Muscle of leg (tissue), 16 donors: ENCODE measurements at places on chromosomes 7 and 10. TPM values are rescaled to one million over a fixed set of nuclear protein-coding genes. Genes with fewer than 3 reads are reported as not detected.

DNA sequence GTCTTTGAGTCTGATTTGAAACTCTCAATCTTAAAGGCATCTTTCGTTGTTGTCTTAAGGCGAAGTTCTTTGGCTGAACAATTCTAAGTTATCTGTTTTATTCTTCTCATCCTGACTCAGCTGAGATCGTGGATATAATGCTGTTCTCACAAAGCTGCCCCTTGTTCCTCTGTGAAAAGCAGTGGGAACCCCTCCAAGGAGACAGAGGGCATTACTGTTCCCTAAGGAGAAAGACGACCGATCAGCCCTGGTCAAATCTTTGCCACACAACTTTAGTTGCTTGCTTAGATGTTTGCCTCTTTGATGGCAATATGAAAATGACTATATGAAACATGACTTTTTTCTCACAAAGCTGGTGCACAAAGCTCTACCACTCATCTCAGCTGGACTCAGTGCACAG, 1016.7 kb downstream of the REEP3 start:
- H3K36me3 ChIP-seq = no peaks in the 10 kb centered on the region
- H3K4me3 ChIP-seq = no peak overlapping the region
- H3K27ac ChIP-seq = no peak overlapping the region
- no peaks in the 10 kb centered on the region for H3K27me3 ChIP-seq
- DNase-seq = no peak
- no peaks in the 10 kb centered on the region for H3K4me1 ChIP-seq

The SYNPO2L gene
- 35.6 TPM for total RNA-seq

The ASAH2 gene
- total RNA-seq = 1.6 TPM

GRCh38 chr7:151840088-151840910, 36.6 kb downstream of the PRKAG2 start:
- no peaks in the 10 kb centered on the region for H3K36me3 ChIP-seq
- DNase-seq = no peak
- H3K27ac ChIP-seq = no peak overlapping the region
- no peaks in the 10 kb centered on the region for H3K27me3 ChIP-seq
- H3K4me3 ChIP-seq = no peak overlapping the region
- H3K4me1 ChIP-seq = no peaks in the 10 kb centered on the region

- H3K36me3 ChIP-seq = no peaks in the 10 kb centered on the region
- no peaks in the 10 kb centered on the region for H3K4me1 ChIP-seq
- no peak for DNase-seq
- no peak overlapping the region for H3K4me3 ChIP-seq
These were observed 32.2 kb downstream of the HACD1 start for GRCh38 chr10:17585016-17585415.

DNA sequence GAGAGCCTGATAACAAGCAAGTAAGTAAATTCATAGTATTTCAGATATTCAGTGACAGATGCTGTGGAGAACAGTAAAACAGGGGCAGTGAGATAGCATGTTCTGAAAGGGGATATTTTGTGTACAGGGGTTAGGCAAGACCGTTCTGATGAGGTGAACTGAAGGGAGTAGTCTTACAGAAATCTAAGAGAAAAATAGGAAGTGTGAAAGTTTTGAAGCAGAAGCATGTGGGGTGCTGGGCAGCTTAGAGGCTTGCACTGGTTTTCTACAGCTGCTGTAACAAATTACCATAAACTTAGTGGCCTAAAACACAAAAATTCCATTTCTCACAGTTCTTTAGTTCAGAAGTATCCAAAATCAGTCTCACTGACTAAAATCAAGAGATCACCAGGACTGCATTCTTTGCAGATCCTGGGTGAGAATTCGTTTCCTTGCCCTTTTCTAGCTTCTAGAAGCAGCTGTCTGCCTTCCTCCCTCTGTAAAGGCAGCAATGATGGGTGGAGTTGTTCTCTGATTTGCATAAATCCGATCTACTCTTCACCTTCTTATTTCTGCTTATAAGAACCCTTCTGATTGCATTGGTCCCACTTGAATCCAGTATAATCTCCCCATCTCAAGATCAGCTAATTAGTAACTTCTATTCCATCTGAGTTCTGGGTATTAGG, 7.5 kb upstream of the KLF14 start:
- H3K4me3 ChIP-seq = no peak overlapping the region
- no peak overlapping the region for H3K27ac ChIP-seq
- H3K4me1 ChIP-seq = no peaks in the 10 kb centered on the region
- no peaks in the 10 kb centered on the region for H3K36me3 ChIP-seq
- H3K27me3 ChIP-seq = peaks cover 14% of the 10 kb centered on the region
